GOT3 (cell line): ENCODE measurements at places on chromosomes 5 and 9.

GRCh38 chr5:136133222-136133921 is 727 bp downstream of the SMAD5 start:
- DNase-seq, result no peak

- DNase-seq, result no peak
Observed at GRCh38 chr5:77419644-77420582, 72.2 kb downstream of the WDR41 start.

DNA sequence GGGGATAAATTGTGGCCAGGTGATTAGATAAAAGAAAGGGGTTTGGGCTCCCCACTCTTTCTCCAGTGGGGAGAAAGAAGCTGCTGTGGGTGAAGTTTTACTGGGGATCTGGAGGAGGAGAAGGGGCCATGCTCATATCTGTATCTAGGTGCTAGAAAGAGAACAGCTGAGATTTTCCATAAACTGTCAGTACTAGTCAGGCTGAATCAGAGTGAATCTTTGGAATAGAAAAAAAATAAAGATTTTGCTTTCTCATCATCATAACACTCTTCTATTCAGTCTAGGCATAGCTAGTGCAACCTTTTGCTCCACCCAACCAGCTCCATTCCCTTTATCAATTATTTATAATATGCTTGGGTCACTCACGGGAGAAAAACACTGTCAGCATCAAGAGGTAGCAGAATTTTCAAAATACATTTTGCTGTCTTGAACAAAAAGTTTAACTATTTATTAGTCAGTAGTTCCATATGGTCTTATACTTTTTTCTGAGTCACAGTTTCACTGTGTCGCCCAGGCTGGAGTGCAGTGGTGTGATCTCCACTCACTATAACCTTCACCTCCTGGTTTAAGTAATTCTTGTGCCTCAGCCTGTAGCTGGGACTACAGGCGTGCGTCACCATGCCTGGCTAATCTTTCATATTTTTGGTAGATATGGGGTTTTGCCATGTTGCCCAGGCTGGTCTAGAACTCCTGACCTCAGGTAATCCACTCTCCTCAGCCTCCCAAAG is 21.3 kb upstream of the ERMP1 start:
- no peak for DNase-seq

GRCh38 chr9:4382722-4383317 is 83.0 kb upstream of the GLIS3 start:
- DNase-seq, result no peak

DNA sequence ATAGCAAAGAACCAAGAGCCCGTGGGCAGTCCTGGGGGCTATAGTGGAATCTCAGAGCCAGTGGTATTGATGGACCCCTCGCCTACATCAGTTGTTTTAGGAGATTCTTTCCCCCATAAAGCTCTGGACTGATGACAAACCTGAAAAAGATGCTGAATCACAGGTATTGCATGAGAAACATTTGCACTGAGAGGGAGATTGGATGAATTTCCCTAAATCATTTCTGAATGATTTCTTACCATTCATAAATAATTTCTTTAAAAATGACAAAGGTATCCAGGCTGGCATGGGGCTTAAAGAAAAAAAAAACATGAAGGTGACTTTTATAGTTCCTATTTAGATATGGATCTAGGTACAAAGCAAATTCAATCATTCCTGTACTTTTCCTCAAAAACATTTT is 54.0 kb upstream of the SLIT3 start:
- DNase-seq, result no peak

DNA sequence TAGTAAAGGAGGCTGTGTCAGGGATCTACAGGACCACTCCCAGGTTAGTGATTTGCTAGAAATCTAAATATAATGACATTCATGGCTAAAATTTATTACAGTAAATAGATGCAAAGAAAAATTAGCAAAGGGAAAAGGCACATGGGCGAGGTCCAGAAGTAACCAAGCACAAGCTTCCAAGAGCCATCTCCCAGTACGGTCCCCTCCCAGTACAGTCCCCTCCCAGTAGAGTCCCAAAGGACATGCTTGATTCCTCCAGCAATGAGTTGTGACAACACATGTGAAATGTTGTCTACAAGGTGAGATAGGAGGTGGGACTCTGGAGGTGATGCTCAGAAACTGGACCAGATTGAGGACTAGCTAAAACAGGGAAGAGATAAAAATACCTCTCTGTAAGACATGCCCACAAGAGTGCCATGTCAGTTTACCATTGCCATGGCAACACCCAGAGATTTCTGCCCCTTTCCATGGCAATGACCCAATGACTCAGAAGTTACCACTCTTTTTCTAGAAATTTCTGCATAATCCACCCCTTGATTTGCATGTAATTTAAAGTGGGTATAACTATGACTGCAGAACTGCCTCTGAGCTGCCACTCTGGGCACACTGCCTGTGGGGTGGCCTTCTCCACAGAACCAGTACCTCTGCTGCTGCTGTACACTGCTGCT is 27.9 kb upstream of the CEMIP2 start:
- no peak for DNase-seq

GRCh38 chr5:149687486-149688168 is 42.5 kb upstream of the PPARGC1B start:
- no peak for DNase-seq
